ENCODE measurements at places on chromosomes 13 and 19.

DNA sequence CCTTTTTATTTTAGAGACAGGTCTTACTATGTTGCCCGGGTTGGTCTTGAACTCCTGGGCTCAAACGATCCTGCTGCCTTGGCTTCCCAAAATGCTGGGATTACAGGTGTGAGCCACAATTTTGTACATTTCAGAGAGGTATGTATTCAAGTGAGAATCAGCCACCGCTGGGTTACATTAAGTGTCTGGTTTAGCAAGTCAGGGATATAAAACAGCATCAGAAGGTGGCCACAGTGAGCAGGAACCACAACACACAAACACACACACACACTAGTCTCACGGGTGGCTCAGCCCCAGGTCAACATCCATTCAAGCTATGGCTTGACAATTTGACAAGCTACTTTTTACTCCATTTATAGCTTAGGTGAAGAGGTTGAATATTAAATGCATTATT is 20.2 kb downstream of the KLK5 start:
- DNase-seq = no peak

DNA sequence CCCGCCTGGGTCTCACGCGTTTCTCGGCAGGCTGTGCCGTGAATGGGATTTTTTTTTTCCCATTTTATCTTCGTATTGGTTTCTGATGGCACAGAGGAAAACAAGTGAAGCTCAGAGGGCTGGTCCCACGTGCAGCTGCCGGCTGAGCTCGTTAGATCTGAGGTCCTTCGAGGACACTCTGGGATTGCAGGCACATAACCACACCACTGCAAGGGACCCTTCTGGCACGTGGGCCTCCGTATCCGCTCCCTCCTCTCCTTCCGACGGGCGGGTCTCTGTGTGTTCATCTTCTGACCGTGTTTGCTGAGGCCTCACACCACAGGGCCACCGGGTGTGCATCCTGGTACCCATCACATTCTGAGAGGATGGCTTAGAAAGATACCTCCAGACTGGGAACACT is 16.6 kb downstream of the CFD start:
- no peak for DNase-seq

GRCh38 chr13:47499358-47500150 is 501.5 kb downstream of the SUCLA2 start:
- DNase-seq = peak; percentile 84

DNA sequence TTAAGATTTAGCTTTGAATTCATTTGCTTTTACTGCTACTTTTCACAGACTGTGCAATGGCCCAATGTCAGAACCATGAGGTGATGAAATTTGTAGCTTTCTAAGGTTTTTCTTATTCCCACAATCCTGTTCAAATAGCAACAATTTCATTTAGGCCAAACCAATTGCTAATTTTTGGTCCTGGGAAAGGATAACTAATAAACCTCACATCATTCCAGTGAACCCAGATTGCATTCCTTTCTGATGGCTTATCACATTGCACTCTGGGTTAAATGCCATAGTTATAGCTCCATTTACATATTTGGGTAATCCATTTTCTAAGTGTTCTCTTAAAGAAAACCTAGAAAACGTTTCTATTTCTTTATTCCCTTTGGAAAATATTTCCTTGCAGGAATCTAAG is 22.9 kb upstream of the POMP start:
- DNase-seq = no peak

DNA sequence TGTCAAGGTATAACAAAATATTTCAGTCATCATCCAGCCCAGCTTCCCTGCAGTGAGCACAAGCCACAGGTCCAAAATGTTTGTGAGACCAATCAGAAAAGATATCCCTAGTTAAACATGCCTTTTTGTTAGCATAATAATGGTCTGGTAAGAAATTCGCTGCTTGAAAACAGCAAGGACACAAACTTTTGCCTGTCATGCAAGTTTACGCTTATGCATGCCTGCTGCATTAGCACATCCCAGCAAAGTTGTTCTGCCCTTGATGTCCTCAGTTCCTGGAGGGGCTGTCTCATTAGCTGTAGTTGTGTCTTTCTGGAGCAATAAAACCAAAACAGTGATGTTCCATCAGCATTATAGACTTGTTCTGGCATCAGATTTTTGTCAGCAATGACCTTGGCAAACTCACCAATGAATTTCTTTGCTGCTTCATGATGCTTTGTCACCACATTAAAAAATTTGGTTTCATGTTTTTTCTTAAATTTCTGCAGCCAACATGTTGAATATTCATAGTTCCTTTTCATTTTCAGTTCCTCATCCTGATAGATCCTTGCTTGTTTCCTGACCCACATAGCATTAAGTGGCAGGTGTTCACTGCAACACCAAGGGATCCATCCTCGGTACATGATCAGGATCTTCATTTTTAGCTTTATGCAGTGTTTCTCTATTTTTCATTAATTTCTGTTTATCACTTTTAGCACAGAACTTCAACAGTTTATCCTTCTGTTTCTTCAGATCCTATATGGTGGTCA is 72.0 kb upstream of the GPR183 start:
- DNase-seq = no peak

DNA sequence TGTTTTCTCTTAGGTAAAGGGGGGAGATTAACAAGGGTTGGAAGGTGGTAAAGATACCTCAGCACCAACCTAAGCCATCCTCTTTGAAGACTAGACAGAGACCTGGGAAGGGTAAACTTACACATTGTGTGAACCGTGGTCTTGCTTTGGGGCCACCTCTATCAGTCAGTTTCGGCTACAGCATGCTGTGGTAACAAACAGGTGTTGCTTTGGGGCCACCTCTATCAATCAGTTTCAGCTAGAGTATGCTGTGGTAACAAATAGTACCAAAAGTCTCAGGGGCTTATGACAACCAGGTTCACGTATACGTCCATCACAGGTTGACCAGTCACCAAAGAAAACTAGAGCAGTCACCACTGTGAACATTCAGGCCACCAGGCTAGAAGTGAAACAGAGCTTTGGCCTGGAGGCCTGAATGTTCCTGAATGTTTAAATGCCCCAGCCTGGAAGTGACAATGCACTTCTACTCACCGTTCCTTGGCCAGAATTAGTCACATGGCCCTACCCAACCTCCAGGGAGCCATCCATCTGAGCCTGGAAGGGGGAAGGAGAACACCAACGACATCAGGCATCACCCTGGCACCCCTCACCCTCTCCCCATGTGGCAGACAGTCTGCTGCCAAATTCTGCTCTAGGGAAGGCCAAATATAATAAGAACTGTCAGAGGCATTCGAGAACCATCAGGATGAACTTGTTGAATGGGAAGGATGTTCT is 3.8 kb downstream of the FXYD7 start:
- DNase-seq = no peak

DNA sequence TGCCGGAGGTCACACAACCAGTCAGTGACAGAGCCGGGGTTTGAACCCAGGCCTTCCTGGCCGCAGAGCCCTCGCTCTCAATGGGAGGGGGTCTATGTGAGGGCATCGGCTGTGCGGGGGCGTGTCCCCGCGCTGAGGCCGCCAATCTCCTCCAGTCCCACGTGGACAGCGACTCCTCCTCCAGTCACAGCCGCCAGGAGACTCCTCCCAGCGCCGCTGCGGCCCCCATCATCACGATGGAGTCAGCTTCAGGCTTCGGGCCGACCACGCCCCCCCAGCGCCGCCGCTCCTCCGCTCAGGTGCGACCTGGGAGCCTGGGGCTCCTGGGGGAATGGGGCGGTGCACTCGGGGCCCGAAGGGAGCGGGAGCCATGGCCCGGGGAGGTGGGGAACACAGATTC is 6.0 kb downstream of the SPRED3 start:
- DNase-seq = no peak
